Gastrocnemius medialis (tissue), 4 donors: ENCODE measurements at places on chromosomes 5 and 9. TPM values are rescaled to one million over a fixed set of nuclear protein-coding genes. Genes with fewer than 3 reads are reported as not detected.
A peak's percentile ranks its signal among the peaks of the same experiment; 100 is the strongest.

- H3K4me3 ChIP-seq, result no peak overlapping the region
- peaks cover 23% of the 10 kb centered on the region for H3K4me1 ChIP-seq
- no peaks in the 10 kb centered on the region for H3K36me3 ChIP-seq
- peak overlapping the region; percentile 95 for H3K27ac ChIP-seq
- DNase-seq, result no peak
Measured at GRCh38 chr5:95729115-95730010, 1.8 kb upstream of the RHOBTB3 start.

Gene UTP15
- total RNA-seq, result 11.4 TPM

- no peak overlapping the region for H3K27ac ChIP-seq
- no peaks in the 10 kb centered on the region for H3K36me3 ChIP-seq
- H3K4me3 ChIP-seq, result no peak overlapping the region
- no peaks in the 10 kb centered on the region for H3K4me1 ChIP-seq
Measured at GRCh38 chr5:45862763-45863162, 166.6 kb upstream of the HCN1 start.

Gene CAMK2A
- 32.0 TPM for total RNA-seq

- no peaks in the 10 kb centered on the region for H3K36me3 ChIP-seq
- no peaks in the 10 kb centered on the region for H3K27me3 ChIP-seq
- H3K4me3 ChIP-seq, result no peak overlapping the region
- H3K4me1 ChIP-seq, result no peaks in the 10 kb centered on the region
Measured at GRCh38 chr5:2332521-2332920, 419.0 kb downstream of the IRX2 start.

DNA sequence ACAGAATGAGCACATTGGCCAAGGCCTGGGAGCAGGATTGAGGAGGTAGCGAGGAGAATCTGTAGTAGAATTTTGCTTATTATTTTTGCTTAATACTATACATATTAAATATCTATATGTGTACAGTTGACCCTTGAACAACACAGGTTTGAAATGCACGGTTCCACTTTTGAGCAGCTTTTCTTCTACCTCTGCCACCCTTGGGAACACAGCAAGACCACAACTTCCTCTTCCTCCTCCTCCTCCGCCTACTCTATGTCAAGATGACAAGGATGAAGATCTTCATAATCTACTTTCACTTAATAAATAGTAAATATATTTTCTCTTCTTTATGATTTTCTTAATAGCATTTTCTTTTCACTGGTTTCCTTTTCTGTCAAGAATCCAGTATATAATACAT lies 541.4 kb downstream of the KCTD16 start:
- H3K36me3 ChIP-seq, result no peaks in the 10 kb centered on the region
- H3K4me3 ChIP-seq, result no peak overlapping the region
- no peak for DNase-seq
- no peaks in the 10 kb centered on the region for H3K4me1 ChIP-seq
- no peaks in the 10 kb centered on the region for H3K27me3 ChIP-seq

DNA sequence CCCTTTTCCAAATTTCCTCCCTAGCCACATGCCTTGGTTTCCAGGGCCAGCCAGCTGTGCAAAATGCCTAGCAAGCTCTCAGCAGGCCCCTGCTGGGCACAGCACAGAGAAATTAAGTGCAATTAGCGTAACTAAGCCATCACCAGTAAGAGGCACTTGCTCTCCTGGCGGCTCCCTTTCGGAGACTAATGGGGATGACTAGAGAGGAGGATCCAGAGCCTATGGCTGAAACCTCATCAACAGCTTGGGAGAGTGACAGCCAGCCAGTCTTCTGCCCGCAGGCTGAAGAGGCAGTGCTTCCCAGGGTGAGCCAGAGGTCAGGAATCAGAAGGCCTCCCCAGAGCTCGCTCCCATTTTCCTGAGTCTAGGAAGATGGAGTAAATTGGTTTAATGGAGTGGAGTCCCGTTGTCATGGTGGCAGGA lies 108.4 kb downstream of the KCNIP1 start:
- H3K27ac ChIP-seq, result no peak overlapping the region
- no peaks in the 10 kb centered on the region for H3K27me3 ChIP-seq
- DNase-seq, result no peak
- no peak overlapping the region for H3K4me3 ChIP-seq

DNA sequence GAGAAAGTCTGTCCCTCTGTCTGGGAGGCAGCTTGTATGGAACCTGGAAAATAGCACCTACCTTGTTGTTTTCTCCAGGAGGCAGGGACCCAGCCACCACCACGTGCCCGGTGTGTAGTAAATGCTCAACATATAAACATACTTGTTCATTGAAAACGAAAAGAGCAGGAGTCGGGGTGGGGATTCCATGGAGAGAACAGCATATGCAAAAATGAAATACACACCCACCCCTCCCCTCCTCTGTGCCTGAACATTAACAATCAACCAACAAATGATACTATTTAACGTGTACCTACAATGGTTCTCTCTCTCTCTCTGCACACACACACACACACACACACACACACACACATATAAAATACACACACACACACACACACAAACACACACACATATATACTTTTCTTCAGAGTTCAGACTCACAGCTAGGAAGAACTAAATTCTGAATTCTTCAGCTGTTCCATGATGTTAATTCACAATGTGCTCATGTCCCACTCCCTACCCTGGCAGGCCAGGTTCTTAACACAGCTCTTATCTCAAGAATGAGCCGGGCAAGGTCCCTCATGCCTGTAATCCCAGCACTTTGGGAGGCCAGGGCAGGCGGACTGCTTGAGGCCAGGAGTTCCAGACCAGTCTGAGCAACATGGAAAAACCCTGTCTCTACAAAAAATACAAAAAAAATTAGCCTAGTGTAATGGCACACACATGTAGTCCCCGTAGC lies 16.3 kb upstream of the DENND1A start:
- no peaks in the 10 kb centered on the region for H3K36me3 ChIP-seq
- H3K27me3 ChIP-seq, result no peaks in the 10 kb centered on the region
- no peak overlapping the region for H3K4me3 ChIP-seq
- no peaks in the 10 kb centered on the region for H3K4me1 ChIP-seq

GRCh38 chr9:135714242-135715055 lies 12.5 kb downstream of the KCNT1 start:
- H3K4me1 ChIP-seq, result no peaks in the 10 kb centered on the region
- H3K27ac ChIP-seq, result no peak overlapping the region
- DNase-seq, result no peak
- H3K4me3 ChIP-seq, result no peak overlapping the region

- no peaks in the 10 kb centered on the region for H3K4me1 ChIP-seq
- H3K36me3 ChIP-seq, result no peaks in the 10 kb centered on the region
Measured at GRCh38 chr5:72709341-72709740, 107.1 kb upstream of the TNPO1 start.

Gene PCDH12
- 13.6 TPM for total RNA-seq

Gene TAF11L5
- total RNA-seq, result not detected

Gene C9
- total RNA-seq, result not detected

DNA sequence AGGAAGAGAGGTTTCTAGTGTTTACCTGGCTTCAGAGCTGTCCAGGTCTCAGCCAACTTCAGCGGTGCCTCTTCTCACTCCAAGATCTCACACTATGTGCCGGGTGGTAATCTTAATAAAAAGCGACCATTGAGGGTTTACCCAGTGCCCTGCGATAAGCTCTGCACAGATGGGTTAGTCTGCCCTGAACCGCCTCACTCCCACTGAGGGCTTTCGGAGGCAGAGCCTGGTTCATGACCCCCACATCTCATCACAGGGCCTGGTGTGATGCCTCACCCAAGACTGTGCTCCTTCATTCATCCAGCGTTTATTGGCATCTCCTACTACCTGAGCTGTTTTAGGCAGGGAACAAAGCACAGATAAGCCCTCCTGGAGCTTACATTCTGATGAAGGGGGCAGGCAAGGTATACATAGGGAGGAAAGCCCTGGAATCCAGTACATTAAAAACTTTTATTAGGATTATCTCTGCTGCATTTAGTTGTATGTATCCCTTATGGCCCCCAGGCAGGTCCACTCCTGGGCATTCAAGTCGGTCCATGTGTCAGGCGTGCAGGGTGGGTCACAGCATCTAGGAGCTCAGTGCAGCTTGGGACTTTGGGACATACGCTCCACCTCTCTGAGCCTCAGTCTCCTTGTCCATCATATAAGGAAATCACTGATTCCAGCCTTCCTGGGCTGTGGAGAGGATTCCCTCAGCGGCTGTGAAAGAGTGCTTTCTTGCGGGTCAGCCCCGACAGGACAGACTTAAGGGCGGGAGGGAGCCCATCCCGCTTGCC lies 613 bp upstream of the COL15A1 start:
- peaks cover 36% of the 10 kb centered on the region for H3K27me3 ChIP-seq
- H3K27ac ChIP-seq, result peak overlapping the region; percentile 73
- DNase-seq, result no peak
- H3K4me3 ChIP-seq, result peak overlapping the region; percentile 74
